ENCODE measurements at places on chromosomes 3 and 15.

GRCh38 chr15:68644996-68645395 lies 66.2 kb downstream of the CORO2B start:
- no peak for DNase-seq

GRCh38 chr15:72058585-72058984 lies 59.4 kb downstream of the MYO9A start:
- no peak for DNase-seq

GRCh38 chr15:63004211-63004610 lies 38.3 kb upstream of the TPM1 start:
- DNase-seq, result no peak

- DNase-seq, result no peak
These were observed 1.8 kb upstream of the TGFBR2 start for GRCh38 chr3:30604558-30604957.

DNA sequence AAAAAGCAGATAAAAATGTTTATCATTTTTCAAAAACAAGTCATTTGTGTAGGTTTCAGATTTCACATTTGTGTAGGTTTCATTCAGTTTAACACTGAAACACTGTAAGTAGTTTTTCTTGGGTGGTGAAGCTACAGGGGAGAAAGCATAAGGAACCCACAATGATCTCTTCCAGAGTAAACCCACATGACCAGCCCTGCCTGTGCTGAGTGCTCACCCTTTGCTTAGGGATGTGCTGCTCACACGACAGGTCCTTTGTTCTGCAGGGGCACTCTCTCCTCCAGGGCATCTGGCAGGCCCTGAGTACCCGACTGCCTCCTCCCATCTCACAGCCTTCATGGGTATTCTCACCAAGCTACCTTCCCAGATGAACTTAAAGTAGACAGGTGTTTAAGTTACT lies 28.9 kb downstream of the ZXDC start:
- DNase-seq, result no peak

DNA sequence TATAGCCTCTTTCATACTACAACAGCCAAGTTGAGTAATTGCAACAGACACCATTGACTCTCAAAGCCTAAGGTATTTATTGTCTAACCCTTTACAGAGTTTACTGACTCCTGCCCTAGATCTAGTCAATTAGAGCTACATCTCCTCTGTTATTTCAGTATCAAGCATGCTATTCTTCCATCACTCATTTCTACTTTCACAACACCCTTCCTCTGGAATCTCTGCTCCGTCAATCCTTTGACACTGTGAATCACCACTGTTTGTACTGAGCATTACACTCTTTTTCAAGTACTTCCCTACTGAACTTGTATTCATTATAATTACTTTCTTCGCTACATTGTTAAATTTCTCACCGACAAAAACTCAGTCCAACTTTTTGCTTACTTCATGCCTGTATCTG lies 121.8 kb downstream of the ZNF609 start:
- DNase-seq, result no peak

DNA sequence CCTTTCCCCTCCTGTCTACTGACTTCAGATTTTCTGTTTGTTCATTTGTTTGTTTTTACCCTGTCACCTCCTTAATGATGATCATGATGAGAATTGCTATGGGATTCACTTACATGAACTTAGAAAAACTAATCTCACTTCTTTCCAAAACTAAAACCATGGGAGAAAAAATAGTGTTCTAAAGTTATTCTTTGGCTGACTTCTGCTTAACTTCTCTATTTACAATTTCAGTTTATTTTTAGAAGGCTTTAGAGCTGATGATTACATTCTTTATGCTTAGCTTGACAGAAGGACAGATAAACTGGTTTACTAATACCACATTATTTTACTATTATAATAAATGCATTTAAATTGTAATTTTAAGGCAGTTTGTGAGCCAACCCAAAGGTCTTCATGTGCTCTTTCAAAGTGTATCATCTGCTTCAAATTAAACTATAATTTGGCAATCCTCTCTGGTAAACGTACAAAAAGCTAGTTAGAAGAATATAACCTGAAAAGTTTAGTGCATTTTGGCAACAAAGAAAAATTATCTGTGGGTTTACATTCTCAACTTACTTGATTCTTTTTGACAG lies 676.8 kb upstream of the UBE2E2 start:
- no peak for DNase-seq
